D721Med (cell line): ENCODE measurements at places on chromosomes 7 and 10.

GRCh38 chr7:106050002-106050745 lies 61.9 kb downstream of the SYPL1 start:
- DNase-seq: no peak

- no peak for DNase-seq
These were observed 43.5 kb downstream of the TSPAN12 start for GRCh38 chr7:120814253-120814939.

GRCh38 chr7:128687131-128687530 lies 15.0 kb downstream of the GARIN1A start:
- DNase-seq: no peak

GRCh38 chr7:118372530-118372929 lies 148.0 kb downstream of the ANKRD7 start:
- DNase-seq: no peak

- no peak for DNase-seq
These were observed 409.8 kb upstream of the ZMIZ1 start for GRCh38 chr10:78658645-78659597.

DNA sequence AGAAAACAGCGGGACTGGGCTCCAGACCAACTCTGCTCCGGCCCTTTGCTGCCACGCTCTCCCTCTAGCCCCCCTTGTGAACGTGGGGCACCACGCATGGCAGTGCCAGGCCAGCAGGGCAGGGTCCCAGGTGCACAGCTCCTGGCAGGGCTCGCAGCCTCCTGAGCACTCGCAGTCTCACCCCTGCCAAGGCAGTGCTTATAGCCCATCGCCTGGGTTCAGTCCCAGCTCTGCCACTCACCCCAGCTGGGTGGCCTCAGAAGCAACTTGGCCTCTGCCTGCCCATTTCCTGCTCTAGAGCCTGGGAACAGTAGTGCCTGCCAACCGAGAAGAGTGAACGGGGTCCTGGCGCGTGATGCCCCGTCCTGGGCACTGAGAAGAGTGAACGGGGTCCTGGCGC lies 36.3 kb downstream of the CFAP46 start:
- no peak for DNase-seq

- no peak for DNase-seq
These were observed 42.6 kb downstream of the SRPK2 start for GRCh38 chr7:105346138-105346537.

GRCh38 chr7:134954197-134955082 lies 31.9 kb upstream of the AGBL3 start:
- DNase-seq: no peak

DNA sequence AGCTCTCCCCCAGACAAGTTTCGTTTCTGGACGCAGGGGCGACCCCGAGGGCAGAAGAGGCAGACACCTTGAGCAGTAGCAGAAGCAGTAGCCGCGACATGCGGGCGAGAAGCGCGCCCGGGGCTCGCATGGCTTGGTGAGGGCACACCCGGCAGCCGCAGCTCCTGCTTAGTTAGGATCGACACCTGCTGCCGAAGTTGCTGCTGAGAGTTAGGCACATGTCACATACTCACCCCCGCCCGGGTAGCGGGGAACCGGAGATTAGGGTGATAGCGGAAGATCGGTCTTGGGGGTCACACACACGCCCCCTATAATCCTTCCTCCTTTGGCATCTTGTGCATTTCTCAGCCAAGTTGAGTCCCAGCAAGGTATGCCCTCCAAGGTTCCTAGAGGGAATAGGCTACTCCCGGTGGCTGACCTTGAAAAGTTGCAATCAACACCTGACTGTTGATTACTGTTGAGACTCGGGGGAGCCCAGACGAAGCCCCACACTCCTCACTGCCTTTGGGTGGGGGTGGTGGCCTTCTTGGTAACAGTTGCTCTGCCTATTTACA lies 668 bp downstream of the GPR37 start:
- DNase-seq: peak; percentile 25

GRCh38 chr7:1236132-1236661 lies 3.5 kb downstream of the UNCX start:
- DNase-seq: no peak

GRCh38 chr7:5432691-5433090 lies 9.1 kb upstream of the TNRC18 start:
- no peak for DNase-seq
